ENCODE measurements at places on chromosomes 5 and 9.

DNA sequence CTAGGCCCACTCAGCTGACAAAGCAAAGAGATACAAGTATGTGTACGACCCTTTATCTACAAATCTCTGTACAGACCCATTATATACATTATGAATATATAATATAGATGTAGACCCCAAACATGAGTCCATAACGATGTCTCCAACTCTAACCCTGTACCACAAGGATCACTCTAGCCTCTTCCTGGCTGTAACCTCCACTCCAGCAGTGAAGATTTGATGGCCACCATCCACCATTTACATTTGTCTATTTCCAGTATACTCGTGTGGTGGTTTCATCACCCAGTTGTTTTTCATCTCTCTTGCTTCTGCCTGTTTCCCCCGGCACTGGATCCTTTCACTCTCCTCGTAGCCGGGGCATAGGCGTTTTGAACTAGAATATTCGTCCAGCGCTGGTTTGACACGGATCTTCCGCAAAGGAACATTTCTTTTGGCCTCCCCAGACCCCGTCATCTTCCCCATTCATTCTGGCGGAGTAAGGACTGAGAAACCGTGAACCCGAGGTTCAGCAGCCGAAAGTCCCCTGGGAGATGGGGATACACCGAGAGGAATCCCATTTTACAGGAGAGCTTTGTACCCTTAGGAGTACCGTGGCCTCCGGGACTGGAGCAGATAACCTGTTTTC, 828 bp upstream of the TRIO start:
- DNase-seq, result no peak

- DNase-seq, result no peak
Observed at GRCh38 chr5:75510417-75510835, 1.0 kb downstream of the CERT1 start.

- DNase-seq, result no peak
Observed at GRCh38 chr9:137511758-137512463, 38.3 kb downstream of the PNPLA7 start.

DNA sequence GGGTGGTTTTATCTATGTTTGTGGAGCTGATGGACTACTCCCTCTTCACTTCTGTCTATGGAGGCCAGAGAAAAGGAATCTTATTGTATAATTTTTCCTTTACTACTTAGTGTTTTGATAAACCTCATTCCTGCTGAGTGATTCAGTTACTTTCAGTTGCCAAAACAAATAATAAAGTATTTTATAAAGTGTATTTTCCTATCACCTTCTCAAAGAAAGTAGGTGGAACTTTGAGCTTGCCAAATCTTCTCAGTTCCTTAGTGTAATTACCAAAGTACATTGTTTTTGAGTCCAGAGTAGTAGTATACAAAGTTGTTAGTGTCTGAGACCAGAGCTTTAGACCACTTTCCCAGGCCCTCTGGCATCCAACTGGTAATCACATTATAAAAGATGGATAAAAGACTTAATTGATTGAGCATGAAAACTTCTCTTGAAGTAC, 13.5 kb downstream of the RABGAP1 start:
- DNase-seq, result no peak

DNA sequence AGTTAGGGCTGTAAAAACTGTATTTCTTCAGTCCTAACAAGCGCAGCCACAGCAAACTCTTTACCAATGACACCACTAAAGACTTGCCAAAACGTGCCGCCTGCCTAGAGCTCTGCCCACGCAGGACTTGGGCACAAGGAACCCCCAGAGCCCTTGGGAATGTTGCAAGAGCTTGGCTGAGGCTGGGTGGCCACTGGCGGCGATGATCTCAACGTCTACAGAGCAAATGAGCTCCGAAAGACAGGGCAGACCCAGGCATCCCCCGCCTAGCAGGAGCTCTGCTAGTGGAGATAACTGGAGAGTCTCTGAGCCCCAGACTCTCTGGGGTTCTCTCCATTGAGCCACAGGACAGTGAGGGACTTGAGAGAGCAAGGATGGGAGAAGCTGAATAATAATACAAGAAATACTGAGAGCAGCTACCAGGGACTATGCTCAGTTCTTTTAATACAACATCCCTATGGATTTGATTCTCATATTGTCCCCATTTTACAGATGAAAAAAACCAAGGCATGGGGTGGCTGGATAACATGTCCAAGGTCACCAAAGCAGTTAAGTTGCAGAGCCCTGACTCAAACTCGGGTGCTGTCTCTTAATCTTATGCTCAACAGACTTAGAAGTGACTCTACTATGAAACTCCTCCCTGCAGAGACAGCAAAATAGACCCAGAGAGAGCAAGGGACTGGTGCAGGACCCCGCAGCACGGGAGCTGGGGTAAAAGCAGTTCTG, 32.5 kb downstream of the SHB start:
- DNase-seq, result no peak

DNA sequence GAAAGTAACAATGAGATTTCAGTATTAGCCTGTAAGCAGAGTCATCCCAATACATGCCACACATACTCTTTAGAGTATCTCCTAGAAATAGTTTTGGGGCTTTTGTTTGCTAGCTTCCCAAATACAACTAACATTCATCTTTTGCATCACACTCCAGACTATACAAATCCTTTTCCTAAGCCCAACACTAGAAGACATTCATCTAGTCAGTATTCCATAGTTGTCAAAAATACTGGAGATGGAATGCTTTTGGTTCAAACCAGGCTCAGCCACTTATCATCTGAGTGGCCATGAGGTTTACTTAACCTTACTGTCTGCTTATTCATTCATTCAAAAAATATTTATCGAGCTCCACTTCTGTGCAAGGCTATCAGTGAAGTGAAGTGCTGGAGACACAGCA, 205.1 kb upstream of the SGCD start:
- no peak for DNase-seq

- no peak for DNase-seq
Observed at GRCh38 chr5:175032013-175032412, 307.6 kb downstream of the MSX2 start.

DNA sequence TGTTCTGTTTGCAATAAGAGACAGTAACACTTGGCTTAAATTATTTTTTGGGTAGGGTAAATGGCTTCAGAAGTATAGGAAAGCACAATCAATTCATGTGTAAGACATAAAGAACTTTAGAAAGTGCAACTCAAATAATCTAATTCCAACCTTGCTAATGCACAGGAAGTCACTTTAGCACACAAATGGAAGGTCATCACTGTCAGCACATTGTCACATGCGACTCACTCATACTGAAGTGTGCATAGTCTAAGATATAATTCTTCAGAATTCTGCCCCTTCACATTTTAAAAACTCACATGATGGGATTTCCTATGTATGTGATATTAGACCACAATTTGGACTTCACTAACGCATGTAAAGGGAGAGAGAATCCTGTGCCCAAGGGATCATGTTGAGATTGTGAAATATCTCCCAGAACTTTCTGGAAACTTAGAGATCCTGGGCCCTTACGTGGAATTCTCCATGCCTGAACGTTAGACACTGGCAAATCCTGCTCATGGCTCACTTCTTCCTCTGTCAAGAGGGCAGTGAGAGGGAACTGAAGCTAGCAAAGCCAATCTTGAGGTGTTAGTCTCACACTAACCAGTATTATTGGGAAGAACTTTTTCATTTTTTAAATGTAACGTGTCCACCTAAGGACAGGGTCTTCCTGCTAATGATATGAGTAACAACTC, 403.2 kb upstream of the PTGER4 start:
- DNase-seq, result no peak

GRCh38 chr9:77679088-77679487, 31.0 kb upstream of the GNA14 start:
- no peak for DNase-seq

- no peak for DNase-seq
Observed at GRCh38 chr5:120778491-120779484, 314.7 kb downstream of the PRR16 start.

- no peak for DNase-seq
Observed at GRCh38 chr5:110968246-110969005, 103.1 kb upstream of the TSLP start.

- DNase-seq, result no peak
Observed at GRCh38 chr5:39713250-39713916, 288.6 kb upstream of the DAB2 start.

DNA sequence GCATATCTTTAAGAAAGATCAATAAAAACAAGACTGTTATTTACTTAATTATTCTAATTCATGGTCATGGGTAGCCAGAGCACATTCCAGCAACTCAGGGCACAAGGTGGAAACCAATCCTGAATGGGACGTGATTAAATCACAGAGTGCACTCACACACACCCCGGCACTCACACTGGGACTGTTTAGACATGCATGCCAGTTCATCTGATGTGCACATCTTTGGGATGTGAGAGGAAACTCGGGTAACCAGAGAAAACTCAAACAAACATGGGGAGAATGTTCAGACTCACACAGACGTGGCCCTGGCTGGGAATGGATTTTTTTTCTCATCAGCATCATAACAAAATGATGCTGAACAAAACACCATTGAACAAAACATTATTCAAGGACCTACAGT, 29.4 kb downstream of the SMAD5 start:
- DNase-seq, result no peak

GRCh38 chr5:172659909-172660628, 19.0 kb downstream of the NEURL1B start:
- no peak for DNase-seq

- no peak for DNase-seq
Observed at GRCh38 chr5:39500551-39501175, 75.9 kb upstream of the DAB2 start.

DNA sequence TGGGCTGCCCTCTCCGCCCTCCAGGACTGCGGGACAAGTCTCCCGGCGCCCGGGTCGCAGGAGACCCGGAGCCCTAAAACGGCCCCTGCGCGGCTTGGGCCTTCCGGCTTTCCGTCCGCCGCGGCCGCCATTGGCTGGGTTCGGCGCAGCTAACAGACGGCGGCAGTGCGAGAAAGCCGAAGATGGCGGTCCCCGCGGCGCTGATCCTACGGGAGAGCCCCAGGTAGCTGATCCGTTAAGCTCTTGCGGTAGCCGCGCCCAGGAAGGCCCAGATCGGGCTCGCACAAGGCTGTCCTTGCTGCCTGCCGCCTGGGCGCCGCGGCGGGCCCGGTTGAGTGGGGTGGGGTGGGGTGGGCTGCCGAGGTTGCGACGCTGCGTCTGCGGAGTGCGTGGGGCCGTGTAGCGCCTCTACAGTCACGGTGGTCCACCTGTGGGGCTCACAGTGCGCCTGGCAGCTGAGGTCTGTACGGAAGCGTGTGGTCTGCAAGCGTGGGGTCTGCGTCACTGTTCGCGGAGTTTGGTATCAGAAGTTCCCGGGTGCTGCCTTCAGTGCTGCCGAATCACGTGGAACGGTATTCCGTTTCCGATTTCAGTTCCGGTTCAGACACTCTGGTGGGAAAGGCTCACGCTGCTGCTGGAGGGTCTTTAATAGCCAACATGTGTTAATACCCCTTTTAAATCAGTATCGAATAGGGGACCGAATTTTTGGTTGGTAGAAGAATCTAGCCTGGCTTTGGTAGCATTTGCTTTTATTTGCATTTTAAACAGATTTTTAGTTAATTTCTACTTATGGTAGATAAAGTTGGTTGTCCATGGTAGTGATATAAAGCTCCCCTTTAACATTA, at the start of gene COMMD10:
COMMD10 (plus strand) TSS at position 155 of the 845 bp plus-strand sequence.
- peak; percentile 57 for DNase-seq

DNA sequence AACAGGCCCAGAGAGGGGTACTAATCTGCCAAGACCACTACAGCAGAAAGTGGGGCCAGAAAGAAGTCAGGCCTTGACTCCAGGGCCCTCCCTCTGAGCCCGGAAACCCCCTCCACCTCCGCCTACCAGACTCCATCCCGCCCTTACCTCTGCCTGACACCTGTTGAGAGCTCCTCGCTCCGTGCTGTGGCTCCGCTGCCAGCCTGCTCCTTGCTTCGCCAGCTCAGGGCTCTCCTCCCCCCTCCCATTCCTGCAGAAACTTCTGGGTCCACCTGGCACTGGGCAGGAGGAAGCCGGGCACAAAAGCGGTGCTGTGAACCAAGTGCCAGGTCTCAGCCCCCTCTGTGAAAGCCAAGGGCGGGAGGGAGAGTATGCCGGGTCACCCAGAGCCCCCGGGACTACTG, 6.4 kb upstream of the ST6GALNAC6 start:
- peak; percentile 58 for DNase-seq

- DNase-seq, result no peak
Observed at GRCh38 chr9:69542058-69542457, 130.1 kb downstream of the APBA1 start.

- DNase-seq, result no peak
Observed at GRCh38 chr5:106072208-106072607, 1598.5 kb downstream of the EFNA5 start.

DNA sequence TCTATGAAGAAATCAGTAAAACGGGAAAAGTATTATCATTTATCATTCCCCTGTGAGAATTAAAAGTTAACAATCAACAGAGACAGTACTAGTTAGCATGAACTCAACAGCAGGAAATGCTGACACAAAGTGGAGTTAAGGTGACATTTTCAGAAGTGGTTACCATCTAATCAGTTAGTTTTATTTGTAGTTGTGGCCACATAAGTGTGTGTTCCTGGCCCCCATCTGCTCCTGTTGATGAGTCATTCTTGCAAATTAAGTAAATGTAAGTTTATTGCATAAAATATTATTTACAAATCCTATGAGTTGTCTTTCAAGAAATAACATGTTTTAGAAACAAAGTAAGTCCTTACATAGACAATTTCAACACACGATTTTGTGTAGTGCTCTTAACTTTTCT, 8.9 kb upstream of the BNC2 start:
- DNase-seq, result no peak

- DNase-seq, result no peak
Observed at GRCh38 chr5:130092991-130093390, 188.7 kb downstream of the CHSY3 start.

DNA sequence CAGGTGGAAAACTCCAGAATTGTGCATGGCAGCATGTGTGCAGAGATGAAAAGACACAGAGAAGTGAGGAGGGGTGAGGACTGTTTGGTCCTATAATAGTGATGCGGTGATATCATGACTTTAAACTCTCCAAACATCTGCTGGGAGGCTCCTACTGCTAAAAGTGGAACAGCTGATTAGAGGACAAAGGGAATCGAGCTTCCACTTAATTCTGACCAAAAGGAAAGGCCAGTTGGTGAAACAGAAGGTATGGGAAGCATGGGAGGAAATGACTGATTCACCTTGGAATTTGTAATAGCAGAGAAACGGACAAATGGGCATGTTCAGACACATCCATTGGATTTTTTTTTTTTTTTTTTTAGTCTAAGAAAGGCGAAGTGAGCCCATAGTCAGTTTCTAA, 67.5 kb upstream of the MAMDC2 start:
- no peak for DNase-seq

DNA sequence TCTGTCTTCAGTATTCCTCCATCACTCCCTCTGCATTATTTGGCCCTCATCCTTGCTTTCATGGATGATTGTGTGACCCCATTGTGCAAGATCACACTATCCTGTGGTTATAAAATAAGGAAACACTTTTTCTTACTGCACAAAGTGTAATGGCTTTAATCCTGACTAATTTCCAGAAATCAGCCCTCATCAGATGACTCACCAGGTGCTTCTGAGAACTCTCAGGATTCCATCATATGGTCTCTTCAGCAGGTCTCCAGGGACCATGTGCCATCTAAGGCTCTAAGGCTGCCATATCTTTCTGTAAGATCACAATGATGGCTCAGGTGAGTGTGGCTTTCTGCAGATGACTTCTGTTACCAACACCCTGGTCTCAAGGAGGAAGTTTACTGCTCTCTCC, 27.3 kb upstream of the FER start:
- DNase-seq, result no peak

All from activated T-helper 1 cell treated with Interleukin-2 at 50 U/mL for 16 hours (primary cell).